Effector CD4-positive, alpha-beta T cell (primary cell): ENCODE measurements at places on chromosomes 2 and 18.

DNA sequence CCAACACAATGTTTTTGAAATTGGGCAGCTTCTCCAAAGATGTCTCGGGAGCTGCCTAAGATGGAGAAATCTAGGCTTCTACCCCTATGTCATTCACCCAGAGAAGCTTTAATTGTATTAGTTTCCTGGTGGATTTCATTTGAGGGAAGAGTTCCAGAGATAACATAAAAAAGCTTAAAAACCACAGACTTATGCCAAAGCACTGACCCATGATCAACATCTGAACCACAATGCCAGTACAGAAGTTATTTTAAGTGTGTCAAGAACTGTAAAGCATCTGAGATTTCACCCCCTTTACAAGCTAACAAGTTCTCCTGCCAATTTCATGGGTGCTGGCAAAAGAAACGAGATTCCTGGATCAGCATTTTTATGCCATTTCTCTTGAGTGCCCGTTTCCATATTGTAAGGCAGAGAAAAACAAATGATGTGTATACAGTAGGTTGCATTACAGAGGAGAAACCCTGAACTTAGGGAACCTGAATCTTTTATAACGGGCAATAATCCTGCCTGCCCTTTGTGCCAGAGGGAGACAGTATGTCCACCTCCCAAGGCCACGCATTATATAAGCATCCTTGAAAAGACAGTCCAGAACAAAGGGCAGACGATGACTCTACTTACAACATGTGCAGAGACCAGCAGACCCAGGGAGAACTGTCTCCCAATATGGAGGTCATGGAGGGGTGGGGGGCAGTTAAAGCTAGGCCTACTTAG, 44.1 kb downstream of the MREG start:
- no peak for DNase-seq

GRCh38 chr2:99317161-99317872, 16.3 kb upstream of the LYG1 start:
- no peak for DNase-seq

GRCh38 chr2:27932396-27932795, 41.9 kb downstream of the BABAM2 start:
- no peak for DNase-seq

- no peak for DNase-seq
These were observed 1868.8 kb upstream of the CELF4 start for GRCh38 chr18:39434223-39434920.

- no peak for DNase-seq
These were observed 8.4 kb upstream of the CD226 start for GRCh38 chr18:69956057-69956456.

GRCh38 chr2:33975498-33975897, 376.4 kb upstream of the FAM98A start:
- no peak for DNase-seq

DNA sequence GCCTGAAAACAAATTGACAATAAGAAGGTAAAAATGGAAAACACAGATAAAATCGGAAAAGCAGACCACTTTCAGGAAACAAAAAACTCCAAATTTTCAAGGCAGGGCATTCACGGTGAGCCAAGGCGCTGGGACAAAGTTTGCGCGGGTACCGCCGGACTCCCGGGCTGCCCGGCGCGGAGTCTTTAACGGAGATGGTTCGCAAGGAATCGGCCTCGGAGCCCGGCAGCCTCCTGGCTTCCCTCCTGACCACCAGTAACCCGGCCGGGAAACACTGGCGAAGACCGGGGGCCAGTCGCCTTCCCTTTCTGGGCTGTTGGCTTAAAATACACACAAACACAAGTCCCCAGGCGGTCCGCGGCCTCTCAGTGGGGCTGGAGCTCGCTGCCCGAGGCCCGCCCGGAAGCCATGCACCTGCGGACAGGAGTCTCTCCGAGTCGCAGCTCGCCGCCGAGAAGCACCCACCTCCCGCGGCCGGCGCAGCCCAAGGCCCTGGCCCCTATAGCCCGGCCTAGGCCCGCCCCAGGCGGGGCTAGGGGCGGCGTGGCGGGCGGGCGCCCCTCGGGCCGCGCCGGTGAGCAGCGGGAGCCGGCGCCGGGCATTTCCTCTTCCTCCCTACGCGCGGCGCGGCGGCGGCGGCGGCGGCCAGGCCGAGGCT, 622 bp upstream of the KCMF1 start:
- DNase-seq, result peak; percentile 47

- DNase-seq, result no peak
These were observed 21.2 kb downstream of the ATIC start for GRCh38 chr2:215332872-215333595.

GRCh38 chr2:193810533-193810932, 1615.8 kb upstream of the TMEFF2 start:
- DNase-seq, result no peak

DNA sequence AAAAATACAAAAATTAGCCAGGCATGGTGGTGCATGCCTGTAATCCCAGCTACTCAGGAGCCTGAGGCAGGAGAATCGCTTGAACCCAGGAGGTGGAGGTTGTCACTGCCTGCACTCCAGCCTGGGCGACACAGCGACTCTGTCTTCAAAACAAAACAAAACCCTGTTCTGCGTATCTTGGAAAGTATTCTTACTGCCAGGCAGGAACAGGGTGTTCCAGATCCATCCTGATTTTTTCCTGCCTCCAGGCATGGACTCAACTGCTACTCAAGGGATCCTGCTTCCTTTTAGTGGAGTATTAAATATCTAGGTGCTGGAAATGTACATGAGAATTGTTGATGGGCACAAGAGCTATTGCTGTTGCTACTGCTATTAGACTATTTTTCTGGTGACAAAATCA, 12.3 kb downstream of the HSPD1 start:
- DNase-seq, result no peak

DNA sequence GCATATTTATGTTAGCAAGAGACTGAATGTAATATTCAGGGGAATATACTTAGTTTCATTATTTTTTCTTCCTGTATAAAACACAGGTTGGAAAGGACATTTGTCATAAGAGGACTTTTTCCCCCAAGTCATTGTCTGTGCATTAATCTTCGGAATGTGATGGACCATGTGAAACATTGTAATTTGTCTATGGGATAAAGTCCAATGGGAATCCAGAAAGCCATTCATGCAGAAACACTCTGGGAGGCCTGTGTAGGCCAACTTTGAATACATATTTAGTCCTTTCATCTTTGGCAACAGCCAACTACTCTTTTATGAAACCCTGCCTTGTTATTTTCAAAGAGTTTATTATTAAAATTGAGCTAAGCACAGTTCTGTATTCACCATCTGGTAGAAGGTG, 386.4 kb downstream of the PIK3C3 start:
- DNase-seq, result no peak

DNA sequence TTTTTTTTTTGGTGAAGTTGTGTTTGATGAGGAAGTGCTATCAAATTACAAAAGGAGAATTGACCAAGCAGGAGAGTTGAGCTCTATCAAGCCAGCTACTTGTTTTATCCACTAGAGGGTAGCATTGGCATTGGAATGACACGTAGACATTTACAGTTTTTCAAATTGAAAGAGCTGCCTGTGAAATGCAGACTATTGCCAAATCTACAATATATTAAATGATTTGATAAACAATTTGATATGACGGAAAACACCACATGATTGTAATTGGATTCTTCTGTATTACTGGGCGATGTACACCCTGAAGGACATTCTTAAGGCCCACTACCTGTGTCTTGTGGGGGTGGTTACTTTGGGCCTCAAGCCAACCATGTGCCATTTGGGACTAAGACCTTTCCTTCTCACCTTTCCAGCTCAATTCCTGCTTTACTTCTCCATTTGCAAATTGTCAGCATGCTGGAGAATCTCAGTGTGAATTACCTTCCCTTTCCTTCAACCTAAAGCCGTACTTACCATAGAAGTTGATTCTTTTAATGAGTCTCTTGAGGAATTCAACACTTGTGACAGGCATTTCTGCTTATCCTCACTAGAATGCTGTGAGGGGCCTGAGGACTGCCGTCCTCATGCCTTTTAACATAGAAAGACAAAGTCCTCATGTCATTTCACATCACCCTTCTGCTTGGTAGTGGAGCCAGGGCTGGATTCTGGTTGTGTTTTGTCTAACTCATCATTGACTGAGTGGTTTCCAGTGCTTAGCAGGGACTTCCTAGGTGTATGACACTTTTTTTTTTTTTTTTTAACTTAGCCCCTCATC, 134.8 kb upstream of the THUMPD2 start:
- DNase-seq, result no peak
